GM12865 (cell line): ENCODE measurements at places on chromosomes 7 and 10.
A peak's percentile ranks its signal among the peaks of the same experiment; 100 is the strongest.

GRCh38 chr7:100372256-100372655 lies 1.0 kb upstream of the PILRA start:
- no peak for DNase-seq

DNA sequence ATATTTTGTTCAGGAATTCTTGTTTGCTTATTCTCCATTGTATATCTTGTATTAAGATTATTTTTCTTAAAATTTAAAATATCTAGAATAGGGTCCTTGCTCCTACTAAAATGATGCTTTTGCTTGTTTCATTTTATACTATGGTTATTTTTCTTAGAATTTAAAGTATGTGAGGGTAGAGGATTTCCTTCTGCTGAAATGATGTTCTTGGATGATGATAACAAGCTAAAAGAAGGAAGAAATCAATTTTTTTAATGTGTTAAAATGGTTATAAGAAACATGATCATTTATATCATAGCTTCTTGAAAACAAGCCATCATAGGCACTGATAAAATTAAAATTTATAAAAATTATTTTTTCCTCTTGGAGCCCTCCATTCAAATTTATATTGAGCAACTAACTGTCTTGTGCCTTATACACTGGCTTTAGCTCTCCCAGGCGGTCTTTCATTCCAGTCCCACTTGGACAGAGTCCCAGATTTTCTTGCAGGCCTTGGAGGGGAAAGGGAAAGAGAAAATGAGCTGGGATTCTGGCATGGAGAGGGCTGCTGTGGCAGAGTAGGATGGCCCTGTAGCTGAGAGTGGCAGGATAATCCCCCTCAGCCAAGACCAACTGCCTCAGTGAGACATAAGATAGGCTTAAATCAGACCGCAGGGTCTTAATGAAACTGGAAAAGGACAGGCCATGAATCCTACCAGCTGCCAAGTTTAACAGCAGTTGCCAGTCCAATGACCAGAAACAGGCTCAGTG lies 60.2 kb downstream of the DNAJB9 start:
- no peak for DNase-seq

DNA sequence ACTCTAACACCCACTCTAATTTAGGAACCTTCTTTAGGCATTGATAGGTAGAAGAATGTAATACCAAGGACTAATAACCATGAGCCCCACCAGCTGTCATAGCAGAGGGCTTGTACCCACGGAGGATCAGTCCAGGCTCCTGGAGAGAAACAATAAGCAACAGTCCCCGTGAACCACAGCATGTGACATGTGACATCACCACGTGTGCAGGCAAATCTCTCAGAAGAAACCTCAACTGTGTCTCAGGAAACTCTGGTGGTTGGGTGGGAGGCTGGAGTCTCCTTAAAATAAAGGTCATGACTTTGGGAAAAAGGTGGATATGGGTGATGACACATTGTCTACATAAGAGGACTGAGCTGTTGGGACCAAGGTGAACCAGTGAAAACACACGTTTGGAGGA lies 653.9 kb upstream of the FOXK1 start:
- DNase-seq: no peak

GRCh38 chr7:31492086-31492485 lies 21.8 kb upstream of the ITPRID1 start:
- no peak for DNase-seq

DNA sequence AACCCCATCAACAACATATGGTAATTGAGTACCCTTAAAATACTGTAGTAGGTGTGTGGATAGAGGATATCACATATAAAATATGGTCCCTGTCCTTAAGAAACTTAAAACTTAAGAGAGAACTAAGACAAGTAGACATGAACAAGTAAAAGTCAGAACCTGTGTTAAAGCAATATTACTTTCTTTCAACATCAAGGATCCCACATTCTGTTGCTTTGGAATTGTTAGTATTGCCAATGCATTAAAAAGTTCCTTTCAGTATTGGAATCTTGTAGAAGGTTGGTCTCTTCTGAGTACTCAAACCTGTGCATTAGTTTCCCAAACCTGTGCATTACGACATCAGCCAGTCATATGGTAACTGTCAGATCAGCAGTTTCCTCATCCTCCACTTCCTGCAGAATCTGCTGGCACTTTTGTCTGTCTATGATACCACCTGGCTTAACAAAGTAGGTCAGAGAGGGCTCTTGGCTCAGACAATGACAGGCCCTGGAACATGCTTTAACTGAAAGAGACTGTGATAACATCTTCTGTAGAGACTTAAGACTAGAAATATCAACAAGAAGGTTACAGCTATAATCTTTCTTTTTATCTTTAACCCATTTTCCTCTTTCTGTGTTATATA lies 56.5 kb downstream of the CCDC71L start:
- peak; percentile 33 for DNase-seq

DNA sequence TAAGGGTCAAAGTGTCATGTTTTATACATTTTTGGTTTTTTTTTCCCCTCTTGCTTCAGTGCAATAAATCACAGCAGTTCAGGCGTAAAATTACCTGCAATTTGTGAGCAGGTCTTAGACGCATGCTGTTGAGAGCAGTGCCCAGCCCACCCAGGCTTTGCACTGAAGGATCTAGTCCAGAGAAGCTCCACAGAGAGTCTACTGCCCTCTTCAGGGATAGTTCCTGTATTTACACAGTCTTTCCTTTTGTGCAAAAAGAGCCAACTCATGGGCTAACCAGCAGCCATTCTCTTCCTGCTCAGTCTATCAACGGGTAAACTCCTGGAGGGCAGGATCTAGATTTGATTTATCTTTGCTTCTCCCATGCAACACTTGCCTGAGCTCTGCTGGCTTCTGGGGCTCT lies 82.2 kb upstream of the NAMPT start:
- DNase-seq: peak; percentile 36

DNA sequence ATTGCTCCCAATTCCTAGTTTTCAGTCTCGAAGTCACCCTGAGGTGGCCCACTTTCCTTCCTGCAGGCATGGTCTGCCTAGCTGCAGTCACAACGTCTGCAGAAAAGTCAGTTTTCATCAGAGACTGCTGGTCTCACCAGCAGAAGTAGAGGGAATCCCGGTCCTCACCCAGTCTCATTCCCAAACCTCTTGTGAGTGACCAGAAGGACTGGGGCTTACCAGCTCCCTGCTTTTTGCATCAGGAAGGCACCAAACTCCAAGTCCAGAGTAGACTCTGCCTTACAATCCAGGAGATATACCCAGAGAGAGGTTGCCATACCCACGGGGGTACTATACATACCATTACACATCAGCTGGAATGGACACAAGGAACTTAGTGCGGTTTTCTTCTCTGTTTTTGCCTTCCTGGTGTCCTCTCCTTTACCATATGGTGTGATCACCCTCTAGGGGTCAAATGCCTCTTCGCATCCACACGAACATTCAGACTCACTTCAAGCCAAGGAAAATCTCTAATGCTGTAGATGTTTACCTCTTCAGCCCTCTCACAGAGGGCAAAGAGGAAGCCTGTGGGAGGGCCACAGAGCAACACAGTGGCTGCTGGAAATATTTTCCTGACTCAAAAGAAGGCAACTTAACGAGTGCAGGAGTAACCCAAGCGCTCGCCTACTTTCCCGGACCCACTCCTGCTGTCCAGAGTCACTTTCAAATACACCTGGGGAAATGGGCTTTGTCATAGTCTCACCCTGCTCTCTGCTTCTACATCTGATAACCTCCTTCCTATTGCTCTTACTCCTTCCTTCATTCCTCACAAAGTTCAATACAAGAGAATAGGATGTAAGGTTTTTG lies 220.9 kb downstream of the C7orf25 start:
- peak; percentile 20 for DNase-seq

DNA sequence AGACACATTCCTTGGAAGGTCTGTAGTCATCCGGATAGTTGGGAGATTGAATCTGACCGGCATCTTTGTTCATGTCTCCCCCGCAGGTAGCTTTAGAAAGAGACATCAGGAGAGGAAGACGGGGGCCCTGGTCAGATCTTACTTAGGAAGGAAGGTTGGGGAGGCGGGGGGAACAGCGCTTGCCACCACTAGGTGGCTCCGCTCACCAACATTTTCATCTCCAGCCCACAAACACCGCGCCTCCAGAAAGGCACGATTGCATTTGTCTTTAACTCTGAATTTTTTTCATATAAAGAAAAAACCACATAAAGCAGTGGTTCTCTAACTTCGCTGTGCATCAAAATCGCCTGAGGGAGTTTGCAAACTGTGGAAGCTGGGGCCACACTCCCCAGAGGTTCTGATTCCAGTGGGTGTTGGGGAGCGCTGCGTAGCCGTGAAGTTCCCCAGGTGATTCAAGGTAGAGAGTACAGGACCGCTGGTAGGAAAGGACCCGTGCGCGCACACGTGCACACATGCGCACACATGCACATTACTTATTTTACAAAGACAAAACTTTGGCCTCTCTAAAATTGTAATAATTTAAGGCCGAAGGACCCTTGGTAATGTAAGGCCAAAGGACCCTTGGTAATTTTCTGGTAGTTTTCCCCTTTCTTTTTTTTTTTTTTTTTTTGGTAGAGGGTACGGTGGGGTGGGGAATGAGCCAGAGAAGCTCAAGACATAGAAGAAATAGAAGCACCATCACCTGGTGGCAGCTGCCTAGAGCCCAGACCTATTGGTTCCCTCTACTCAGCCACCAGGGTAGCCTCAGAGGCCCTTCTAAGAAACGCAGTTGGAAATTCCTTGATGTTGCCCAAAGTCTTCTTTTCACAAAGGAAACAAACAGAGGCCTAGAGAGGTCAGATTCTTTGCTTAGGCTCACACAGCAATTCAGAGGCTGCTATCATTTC lies 37.4 kb upstream of the OPALIN start:
- peak; percentile 81 for DNase-seq

GRCh38 chr10:11089272-11089671 lies 71.6 kb downstream of the CELF2 start:
- DNase-seq: no peak

DNA sequence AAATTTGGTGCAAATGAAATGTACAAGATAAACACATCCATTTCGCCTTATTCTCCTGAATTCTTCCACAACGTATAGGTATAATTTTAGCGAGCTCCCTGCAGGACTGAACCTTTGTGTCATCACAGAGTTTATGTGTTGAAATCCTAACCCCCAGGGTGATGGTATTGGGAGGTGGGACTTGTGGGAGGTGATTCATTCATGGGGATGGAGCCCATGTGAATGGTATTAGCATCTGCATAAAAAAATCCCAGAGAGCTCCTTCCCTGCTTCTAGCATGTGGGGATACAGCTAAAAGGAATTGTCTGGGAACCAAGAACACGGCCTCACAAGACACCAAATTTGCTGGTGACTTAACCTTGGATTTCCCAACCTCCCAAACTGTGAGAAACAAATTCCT lies 741.4 kb upstream of the VSTM2A start:
- DNase-seq: no peak

GRCh38 chr7:70505886-70506285 lies 626.1 kb upstream of the GALNT17 start:
- DNase-seq: no peak

- no peak for DNase-seq
Measured at GRCh38 chr7:47453093-47454061, 128.5 kb downstream of the TNS3 start.

GRCh38 chr10:21509341-21510240 lies 15.9 kb downstream of the SKIDA1 start:
- no peak for DNase-seq

DNA sequence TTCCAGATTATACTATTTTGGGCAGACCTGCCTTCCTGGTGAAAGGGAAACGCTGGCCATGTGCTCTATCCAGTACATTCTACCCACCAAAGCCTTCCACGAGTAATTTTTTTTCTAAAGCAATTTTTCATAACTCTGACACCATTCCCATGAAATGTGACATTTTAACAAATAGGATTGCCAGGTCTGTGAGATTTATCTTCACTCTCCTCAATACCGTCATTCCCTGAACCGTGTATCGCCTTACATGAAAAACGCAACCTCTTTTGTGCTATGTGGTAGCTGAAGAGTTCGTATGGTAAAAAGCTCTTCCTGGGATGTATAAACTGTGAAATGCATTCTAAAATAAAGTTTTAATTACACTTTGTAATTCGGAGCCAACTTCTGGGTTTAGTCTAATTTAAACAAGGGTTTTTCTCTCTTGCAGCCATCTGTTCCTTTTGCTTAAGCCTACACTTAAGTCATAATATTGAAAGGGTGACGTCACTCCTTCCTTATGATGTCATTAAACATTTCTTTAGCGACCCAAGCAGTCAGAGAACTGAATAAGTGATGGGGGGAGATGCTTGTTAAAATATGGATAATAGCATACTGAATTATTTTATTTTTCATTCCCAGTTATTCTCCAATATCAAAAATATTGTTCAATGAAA lies 27.7 kb downstream of the C1QL3 start:
- DNase-seq: no peak

DNA sequence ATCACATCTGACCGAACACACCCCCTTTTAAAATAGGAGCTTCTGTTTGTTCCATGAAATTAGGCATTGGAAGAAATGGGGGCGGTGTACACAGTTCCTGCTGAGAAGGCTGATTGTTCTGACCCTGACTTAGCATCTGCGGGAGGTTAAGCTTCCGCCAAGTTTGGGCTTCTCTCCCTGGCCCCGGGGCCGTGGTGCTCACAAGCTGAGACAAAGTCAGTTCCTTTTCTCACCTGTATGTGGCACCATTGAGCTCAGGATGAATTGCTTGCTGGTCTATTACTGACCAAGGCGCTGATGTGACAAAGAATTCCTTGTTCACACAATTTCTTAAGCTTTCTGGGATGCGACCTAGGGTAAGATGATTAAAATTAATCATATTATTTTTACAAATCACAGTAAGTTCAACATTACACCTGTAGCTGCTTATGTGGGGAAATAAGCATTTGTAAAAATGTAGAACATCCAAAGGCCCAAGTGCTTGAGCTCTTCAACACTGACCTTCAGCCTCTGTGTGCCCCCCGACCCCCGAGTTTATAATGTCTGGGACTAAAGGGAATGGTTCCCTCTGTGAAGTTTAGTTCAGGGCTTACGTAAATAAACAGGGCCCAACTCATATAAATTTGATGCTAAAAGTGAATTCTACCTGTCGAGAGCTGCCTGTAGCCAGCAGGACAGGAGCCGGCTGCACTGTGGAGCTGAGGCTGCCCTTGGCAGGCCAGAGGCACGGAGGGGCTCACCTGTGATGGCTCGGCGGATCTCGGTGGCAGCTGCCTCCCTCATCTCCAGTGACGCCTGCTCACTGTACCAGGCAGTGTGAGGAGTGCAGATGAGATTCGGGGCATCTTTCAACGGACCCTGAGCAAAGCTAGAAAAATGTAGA lies 50.8 kb downstream of the ZRANB1 start:
- peak; percentile 42 for DNase-seq

DNA sequence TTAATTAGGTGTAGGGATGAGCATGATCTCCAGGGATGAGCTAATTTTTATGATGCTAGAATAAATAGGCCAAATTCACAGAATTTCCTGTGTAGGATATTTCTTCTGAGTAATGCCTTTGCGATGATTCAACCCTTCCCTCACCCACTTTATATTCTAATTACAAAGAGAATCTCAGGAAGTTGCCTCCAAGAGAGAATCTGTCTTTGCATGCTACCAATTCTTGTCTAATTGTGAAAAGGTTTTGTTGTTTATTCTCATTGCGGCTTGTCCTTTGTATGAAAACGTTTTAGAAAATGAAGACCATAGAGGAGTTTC lies 6.3 kb downstream of the C7orf57 start:
- no peak for DNase-seq
